T47D (cell line): ENCODE measurements at places on chromosomes 3 and 15.

GRCh38 chr15:41096178-41096577 is 19.9 kb downstream of the INO80 start:
- no peak for DNase-seq

- DNase-seq = no peak
Observed at GRCh38 chr15:48646331-48646730, 822 bp upstream of the FBN1 start.

DNA sequence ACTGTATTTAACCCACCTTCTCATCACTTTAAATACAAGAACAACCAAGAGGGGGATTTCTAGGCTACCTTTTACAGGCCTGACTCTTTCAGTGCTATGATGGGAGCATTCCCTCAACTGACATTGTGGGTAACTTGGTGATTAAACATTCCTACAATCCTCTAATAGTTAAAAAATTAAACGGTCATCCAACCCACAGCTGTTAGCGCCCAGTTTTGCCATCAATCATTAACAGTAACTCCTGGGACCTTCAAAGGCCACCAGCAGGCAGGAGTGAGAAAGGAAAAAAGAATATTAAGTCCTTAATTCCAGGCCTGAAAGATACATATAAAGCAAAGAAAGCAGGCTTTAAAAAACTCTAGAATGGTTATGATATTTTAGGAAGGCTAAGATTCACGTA is 512.1 kb downstream of the MAGI1 start:
- DNase-seq = no peak

GRCh38 chr3:16476636-16477035 is 36.9 kb downstream of the RFTN1 start:
- peak; percentile 46 for DNase-seq

DNA sequence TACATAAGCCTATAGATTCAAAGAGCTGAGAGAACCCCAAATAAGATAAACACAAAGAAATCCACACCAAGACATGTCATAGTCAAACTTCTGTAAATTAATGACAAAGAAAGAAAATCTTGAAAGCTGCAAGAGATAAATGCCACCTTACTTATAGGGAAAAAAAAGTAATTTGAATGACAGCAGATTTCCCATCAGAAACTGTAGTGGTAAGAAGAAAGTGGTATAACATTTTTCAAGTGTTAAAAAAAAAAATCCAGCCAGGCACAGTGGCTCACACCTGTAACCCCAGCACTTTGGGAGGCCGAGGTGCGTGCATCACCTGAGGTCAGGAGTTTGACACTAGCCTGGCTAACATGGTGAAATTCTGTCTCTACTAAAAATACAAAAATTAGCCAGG is 37.4 kb downstream of the CFAP92 start:
- no peak for DNase-seq

GRCh38 chr3:45145681-45146614 is at the start of gene CDCP1:
TSS of gene CDCP1 (minus strand) at chr3:45146378. CDS start at chr3:45146287, 91 bp downstream.
- DNase-seq = peak; percentile 84

DNA sequence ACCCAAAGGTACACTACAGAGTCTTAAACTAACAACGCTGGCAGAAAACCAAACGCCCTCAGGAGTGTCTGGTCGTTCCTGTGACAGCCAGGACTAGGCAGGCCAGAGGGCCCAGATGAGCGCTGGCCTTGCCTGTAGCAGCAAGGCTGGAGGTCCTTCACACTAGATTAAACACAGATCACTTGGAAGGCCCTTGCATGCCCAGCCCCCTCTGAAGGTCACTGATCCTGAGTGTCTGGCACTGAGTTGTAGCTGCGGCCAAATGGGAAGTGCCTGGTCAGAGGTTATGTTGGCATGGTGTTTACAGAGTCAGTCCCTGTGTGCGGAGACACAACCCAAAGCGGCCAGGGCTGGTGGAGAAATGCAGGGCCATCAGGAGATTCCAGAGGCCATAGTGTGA is 58.9 kb downstream of the ZNF621 start:
- no peak for DNase-seq

- DNase-seq = no peak
Observed at GRCh38 chr3:196662711-196663571, 23.4 kb downstream of the NRROS start.

DNA sequence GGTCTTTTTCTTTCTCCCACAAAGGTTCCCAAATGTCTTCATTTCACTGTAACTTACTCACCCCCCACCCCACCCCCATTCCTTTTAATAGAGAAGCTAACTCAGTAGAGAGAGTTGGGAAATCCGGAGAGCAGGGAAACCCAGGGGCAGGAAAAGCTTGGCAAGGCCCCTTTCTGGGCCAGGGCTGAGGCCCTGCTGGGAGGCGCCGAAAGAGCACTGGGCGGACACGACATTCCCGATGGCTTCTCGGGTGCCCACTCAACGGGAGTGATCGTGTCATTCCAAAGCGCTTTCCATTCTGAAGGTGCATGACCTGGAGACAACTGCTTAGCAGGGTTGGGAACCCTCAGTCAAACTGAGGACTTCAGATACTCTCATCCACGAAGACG is 1.6 kb upstream of the DALRD3 start:
- no peak for DNase-seq

DNA sequence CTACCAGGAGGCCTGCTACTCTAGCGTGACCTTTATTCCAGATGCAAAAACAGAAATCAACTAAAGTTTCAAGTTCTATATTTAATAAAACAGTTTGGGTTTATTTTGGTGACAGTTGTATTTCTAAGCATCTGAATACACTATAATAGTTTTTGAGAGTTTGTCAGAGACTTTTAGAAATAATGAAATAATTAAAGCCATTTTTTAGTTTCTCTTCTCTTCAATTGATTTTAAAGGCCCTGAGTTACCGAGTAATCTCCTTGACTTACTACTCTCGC is 523.4 kb downstream of the CADM2 start:
- no peak for DNase-seq

- no peak for DNase-seq
Observed at GRCh38 chr3:32630266-32630665, 54.7 kb upstream of the CNOT10 start.
